ENCODE measurements at places on chromosomes 1 and 21. TPM values are rescaled to one million over a fixed set of nuclear protein-coding genes. Genes with fewer than 3 reads are reported as not detected.

Gene ADCY10
- total RNA-seq: 0.55 TPM

Gene STYXL2
- total RNA-seq: not detected

Gene ELF3
- total RNA-seq: 71.9 TPM

- DNase-seq: no peak
Observed at GRCh38 chr1:54220004-54220811, 20.2 kb downstream of the MRPL37 start.

Gene CDC42SE1
- total RNA-seq: 101 TPM

DNA sequence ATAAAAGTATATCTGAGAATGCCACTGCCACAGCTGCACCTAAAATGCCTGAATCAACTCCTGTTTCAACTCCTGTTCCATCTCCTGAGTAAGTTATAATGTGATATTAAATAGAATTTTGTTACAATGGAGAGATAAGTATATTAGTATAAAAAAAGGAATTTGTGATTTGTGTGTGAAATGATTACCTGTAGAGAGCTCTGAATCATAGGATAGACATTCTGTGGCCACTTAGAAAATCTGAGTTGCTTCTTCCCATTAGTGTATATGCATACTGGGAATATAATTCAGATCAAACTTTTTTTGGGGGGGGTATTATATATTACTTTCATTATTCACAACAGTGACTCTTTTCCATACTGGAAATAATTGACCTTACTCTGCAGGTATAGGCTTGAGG lies 52.9 kb downstream of the SUCO start:
- DNase-seq: no peak

Gene OR2M7
- total RNA-seq: not detected

- DNase-seq: no peak
Observed at GRCh38 chr1:212413902-212414327, 771 bp downstream of the PACC1 start.

DNA sequence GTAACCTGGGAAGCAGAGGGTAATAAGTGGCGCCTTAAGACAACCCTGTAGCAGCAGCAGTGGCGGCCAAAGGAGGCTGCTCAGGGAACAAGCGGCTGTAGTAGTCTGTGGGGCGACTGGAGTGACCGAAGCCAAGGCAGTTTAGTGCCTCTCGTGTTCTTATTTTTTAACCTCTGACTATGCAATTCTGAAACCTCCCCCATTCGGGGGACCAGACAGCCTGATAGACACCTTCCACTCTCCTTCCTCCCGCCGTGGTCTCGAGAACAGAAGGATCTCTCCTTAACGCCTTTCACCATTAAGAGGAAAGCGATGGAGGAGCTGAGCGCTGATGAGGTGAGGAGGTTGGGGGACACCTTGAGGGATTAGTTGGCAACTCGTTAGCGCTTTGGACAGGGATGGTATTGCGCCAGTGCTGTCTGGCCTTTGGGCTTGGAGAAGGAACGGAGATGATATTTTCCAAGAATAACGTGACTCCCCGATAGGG lies 644 bp downstream of the UBE4B start:
- DNase-seq: peak; percentile 15

DNA sequence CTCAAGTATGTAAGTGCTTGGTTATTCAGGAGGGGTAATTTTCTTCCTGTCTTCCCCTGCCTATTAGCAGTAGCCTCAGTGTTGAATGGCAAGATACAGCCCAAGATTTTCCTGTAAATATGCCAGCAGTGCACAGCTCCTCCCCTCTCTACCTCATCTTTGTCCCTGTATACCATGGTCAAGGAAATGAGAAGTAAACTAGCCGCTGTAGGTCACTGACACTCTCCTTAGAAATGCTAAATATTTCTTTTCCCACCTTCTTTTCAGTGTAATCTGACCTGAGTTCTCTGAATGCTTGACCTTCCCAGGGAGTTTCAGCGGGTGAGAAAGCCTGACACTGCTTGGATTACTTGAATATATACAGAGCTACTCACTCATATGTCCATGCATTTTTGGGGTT lies 84.1 kb upstream of the ZNF326 start:
- no peak for DNase-seq

Gene FRRS1
- 8.6 TPM for total RNA-seq

Gene SLX9
- 33.1 TPM for total RNA-seq

DNA sequence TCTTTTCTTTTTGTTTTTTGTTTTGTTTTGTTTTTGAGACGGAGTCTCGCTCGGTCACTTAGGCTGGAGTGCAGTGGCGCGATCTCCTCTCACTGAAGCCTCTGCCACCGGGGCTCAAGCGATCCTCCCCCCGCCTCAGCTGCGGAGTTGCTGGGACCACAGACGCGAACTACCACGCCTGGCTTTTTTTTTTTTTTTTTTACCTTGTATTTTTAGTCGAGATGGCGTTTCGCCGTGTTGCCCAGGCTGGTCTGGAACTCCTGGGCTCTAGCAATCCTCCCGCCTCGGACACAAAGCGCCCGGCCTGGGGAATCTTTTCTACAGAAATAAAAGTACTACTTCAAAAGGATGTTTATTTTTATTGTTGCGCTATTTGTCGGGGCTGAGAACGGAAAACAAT lies 1.1 kb upstream of the SETDB1 start:
- DNase-seq: no peak

Gene NBPF1
- 100 TPM for total RNA-seq

- DNase-seq: no peak
Observed at GRCh38 chr1:156390469-156391365, 21.7 kb downstream of the RHBG start.

DNA sequence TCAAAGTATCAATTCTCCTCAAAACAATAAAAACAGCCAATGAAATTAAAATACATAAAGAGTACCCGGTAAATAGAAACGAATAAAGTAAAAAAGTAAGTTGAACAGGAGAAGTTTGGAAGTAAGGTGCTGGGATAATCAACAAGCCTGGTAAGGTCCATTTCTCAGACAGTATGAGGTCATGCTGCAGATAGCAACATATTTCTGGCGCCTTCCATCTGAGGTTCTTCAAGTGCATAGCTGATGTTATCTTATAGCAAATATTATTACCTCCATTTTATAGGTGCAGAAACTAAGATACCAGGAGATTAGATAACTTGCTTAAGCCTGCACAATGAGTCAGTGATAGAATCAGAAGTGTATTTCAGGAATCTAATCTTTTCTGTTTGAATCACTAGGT lies 23.7 kb upstream of the CEP350 start:
- DNase-seq: no peak

Gene AIRE
- not detected for total RNA-seq
